Skeletal muscle tissue (tissue), 5 donors: ENCODE measurements at places on chromosomes 13 and 19. TPM values are rescaled to one million over a fixed set of nuclear protein-coding genes. Genes with fewer than 3 reads are reported as not detected.

PNMA8B gene
- total RNA-seq, result 3.7 TPM

CCDC70 gene
- not detected for total RNA-seq

SOX1 gene
- total RNA-seq, result not detected

ABHD8 gene
- 6.8 TPM for total RNA-seq

SIGLEC6 gene
- 1.6 TPM for total RNA-seq

NEK5 gene
- 1.0 TPM for total RNA-seq

GGACT gene
- 3.7 TPM for total RNA-seq

TMEM145 gene
- 0.52 TPM for total RNA-seq

PEAK3 gene
- not detected for total RNA-seq

LGALS7 gene
- 1.0 TPM for total RNA-seq

COL4A1 gene
- 774 TPM for total RNA-seq

HNRNPL gene
- 195 TPM for total RNA-seq

ZNF446 gene
- 3.1 TPM for total RNA-seq

LAIR2 gene
- total RNA-seq, result not detected

ABCA7 gene
- total RNA-seq, result 6.8 TPM

CEACAM7 gene
- not detected for total RNA-seq

SLC17A7 gene
- 1.0 TPM for total RNA-seq

YIF1B gene
- total RNA-seq, result 18.3 TPM

PTH2 gene
- total RNA-seq, result not detected

SELENOW gene
- 450 TPM for total RNA-seq

CPT1C gene
- 4.7 TPM for total RNA-seq

CEACAM6 gene
- total RNA-seq, result under 0.01 TPM

SLC7A10 gene
- 9.4 TPM for total RNA-seq

LGI4 gene
- 5.2 TPM for total RNA-seq

CYP2B6 gene
- not detected for total RNA-seq

TRMT1 gene
- total RNA-seq, result 13.0 TPM

FGF22 gene
- not detected for total RNA-seq

MIR17HG gene
- total RNA-seq, result 16.7 TPM

ZIM2 gene
- total RNA-seq, result 12.0 TPM

SUGP2 gene
- total RNA-seq, result 19.8 TPM

AZU1 gene
- 2.6 TPM for total RNA-seq

AP2S1 gene
- 50.1 TPM for total RNA-seq

TSKS gene
- under 0.01 TPM for total RNA-seq

CTXN1 gene
- 0.52 TPM for total RNA-seq

CLIP3 gene
- total RNA-seq, result 1.0 TPM

SOHLH2 gene
- 3.1 TPM for total RNA-seq

GPR18 gene
- under 0.01 TPM for total RNA-seq
